ENCODE measurements at places on chromosomes 4 and X.

- DNase-seq = no peak
Observed at GRCh38 chr4:84179409-84179808, 319.7 kb downstream of the NKX6-1 start.

DNA sequence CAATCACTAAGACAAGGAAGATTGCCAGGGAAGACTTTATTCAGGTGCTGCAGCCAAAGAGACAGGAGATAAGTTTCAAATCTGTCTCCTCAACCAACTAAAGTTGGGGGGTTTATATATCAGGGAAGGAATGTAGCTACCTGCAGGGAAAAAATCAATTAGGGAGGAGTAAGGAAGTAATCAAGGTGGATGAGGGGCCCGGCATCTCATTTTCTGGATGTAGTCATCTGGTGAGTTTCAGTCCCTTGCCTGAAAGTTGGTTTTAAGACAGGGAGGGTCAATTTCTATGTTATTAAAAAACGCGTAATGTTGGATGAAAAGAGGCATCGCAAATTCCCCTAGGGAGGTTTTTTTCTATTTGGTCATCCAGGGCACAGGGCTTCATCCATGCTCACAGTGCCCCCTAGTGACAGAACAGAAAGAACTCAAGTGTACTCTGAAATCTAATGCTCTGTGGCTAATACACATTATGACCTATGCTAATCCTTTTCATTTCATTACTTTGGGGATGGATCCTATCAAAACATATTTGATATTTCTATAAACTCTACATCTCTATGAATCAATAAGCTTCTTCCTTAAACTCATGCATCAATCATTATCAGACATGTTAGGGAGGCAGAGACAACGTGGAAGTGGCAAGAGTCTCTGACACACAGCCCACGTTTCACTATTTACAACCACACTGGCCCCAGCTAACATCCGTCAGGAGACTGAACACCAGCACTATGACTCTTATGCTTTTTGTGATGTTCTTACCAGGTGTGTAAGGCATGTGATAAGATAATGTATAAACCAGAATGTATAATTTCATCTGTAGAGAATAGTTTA lies 1577.0 kb upstream of the TENM3 start:
- peak; percentile 69 for DNase-seq

DNA sequence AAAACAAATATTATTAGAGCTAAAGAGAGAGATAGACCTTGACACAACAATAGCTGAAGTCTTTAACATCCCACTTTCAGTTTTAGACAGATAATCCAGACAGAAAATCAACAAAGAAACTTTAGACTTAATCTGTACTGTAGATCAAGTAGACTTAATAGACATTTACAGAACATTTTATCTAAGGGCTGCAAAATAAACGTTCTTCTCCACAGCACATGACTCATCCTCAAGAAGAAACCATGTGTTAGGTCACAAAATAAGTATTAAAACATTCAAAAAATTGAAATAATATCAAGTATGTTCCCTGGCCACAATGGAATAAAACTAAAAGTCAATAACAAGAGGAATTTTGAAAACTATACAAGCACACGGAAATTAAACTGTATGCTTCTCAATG lies 1510.3 kb upstream of the PCDH10 start:
- DNase-seq = no peak

GRCh38 chrX:129318375-129318774 lies 204.9 kb downstream of the SMARCA1 start:
- peak; percentile 0 for DNase-seq

DNA sequence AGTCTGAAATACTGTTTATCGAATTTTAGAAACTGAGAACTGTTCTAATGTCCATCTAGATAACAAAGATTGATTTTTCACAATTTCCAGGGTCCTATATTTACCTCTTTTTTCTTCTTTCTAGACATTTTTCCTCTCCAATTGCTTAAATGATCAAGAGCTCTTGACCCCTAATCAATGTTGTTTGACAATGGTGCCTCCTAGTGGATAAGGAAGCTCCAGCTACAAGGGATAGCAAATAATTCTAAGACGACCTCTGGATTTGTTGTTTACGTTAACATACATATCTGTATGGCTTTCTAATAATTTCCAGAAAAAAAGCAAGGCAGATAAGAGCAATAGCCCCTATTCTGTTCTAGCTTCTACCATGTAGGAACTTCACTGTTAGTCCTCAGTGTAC lies 35.8 kb downstream of the GPR82 start:
- DNase-seq = no peak

GRCh38 chr4:74117024-74117534 lies 18.1 kb upstream of the CXCL2 start:
- DNase-seq = peak; percentile 29

- DNase-seq = no peak
Observed at GRCh38 chr4:184958127-184958922, 60.0 kb upstream of the HELT start.

DNA sequence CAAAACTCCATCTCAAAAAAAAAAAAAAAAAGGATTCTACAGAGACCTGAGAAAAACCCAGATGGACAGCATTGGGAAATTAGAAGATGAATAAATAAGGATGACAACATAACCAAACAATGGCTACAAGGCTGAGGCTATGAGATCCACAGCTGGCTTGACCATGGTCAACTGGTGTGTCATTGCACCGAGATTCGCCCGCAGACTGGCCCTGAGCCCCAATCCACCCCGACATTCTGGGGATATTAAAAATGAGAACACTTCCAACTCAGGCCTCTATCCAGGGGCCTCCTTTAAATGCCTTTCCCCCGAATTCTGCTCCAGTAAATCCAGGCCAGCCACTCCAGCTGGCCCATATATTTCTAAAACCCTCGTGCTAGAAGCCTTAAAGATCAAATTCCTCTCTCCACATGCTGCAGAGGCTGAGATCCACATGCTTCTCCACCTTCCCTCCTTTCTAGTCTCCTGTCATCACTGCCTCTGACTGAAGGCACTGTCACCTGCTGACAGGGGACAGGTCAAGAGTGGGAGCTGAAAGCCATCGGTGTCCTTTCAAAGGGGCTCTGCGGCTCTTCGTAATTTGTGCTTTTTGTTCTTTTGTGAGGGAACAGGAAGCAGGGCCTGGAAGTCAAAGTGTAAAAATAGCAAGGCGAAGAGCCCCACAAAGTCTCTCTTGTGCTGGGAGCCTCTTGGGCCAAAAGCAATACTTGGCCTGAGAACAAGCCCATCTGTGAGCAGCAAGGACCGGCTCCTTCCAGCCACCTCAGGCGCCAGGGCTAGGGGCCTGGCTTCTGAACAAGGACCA lies 203.7 kb downstream of the NSUN7 start:
- DNase-seq = no peak

- DNase-seq = no peak
Observed at GRCh38 chr4:69697536-69698242, 44.6 kb upstream of the UGT2A1 start.

GRCh38 chrX:18353931-18354368 lies 538 bp downstream of the SCML2 start:
- no peak for DNase-seq

GRCh38 chr4:128572778-128573241 lies 236.7 kb upstream of the JADE1 start:
- no peak for DNase-seq

- DNase-seq = no peak
Observed at GRCh38 chrX:68699960-68700746, 52.7 kb downstream of the STARD8 start.

DNA sequence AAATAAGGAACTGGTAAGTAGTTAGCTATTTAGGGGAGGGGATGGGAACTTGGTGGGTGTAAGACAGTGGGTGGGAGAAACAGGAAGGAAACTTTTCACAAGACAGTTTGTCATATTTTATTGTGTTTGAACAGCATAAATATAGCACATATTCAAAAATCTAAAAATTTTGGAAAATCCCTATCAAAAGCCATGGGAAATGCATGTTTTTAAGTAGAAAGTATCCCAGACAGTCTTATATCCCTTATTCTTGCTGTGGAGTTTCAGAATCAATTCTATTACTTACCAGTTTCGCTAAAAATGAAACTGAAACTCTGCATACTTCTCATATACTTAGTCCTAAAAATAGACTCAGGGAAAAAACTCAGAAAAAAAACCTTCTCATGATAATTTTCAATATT lies 22.3 kb upstream of the RASGEF1B start:
- DNase-seq = no peak

DNA sequence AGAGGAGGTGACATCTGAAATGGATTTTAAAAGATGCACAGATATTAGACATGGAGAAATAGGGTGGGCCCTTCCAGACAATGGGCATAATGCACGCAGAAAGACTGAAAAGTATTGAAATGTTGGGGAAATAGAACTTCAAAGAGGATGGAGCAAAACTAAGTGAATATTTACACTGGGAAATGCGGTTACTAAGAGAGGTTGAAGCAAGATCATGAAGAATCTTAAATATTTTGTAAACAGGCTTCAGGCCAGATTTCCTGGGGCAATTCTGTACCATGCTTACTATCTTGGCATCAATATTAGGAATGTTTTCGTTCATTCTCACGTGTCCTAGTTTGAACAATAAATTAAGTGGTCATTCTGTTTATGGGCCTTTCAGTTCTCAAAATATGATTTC lies 216.3 kb downstream of the ADAMTS3 start:
- DNase-seq = no peak

DNA sequence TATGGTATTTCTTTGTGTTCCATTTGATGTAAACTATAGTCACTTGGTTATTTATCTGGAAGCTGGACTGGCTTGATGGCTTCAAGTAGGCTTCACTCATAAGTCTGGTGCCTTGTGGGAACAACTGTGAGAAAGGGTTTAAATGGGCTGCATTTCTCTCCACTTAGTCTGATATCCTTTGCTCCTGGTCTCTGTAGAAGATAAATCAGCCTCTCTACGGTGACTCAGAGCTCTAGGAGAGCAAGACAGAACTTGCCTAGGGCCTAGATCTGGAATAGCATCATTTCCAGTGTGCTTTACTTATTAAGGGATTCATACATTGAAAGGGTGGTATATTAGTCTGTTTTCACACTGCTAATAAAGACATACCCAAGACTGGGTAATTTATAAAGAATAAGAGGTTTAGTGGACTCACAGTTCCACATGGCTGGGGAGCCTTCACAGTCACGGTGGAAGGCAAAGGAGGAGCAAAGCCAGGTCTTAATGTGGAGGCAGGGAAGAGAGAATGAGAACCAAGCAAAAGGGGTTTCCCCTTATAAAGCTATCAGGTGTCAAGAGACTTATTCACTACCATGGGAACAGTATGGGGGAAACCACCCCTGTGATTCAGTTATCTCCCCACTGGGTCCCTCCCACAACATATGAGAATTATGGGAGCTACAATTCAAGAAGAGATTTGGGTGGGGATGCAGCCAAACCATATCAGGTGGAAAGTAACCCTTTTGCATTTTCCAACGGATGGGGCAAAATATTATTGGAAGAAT lies 1746.4 kb upstream of the PCDH7 start:
- DNase-seq = no peak

- DNase-seq = no peak
Observed at GRCh38 chr4:30720021-30720660, at the start of gene PCDH7. Gene PCDH7, plus strand, starts transcription at chr4:30720369. Its CDS starts 1,054 bp downstream, at chr4:30721423.

DNA sequence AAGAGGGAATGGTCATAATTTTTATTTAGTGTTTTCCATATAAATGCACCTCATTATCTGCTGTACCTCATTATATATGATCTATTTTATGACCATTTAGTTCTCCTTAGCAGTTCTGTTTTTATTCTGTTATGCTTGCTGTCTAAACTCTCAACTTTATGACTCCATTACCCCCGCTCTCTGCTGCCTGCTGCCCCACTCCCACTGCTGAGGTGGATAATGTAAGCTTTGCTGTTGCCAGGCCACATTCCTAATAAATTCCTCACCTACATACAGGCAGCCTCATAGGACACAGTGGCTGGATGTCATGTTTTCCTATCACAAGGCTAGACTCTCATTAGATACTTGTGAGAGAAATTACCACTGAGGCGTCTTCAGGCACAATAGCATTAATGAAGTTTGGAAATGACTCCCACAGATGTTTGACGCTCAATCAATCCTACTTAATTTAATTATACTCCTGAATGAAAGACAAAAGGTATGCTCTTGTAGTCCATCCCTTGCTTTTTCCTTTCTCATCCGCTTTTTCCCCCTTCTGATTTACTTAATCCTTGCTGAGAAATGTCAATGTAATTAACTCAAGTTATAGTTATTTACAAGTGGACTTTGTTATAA lies 497.5 kb upstream of the IGFBP7 start:
- DNase-seq = no peak

DNA sequence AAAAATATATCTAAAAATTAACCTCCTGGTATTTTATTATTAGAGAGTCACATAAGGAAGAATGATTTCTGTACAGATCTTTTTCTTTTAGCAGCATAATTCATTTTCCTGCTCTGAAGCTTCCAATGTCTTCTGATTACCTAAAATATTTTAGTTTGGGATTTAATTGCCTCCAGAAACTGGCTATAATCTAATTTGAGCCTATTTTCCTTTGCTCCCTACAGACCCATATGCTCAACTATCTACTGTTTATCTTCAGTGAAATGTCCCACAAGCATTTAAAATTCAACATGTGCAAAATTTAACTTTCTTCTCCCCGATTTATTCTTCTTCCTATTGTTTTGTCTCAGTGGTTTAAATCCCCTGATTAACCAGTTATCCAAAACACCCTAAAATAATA lies 29.1 kb downstream of the NPY2R start:
- no peak for DNase-seq

GRCh38 chr4:121510341-121510874 lies 129.6 kb upstream of the QRFPR start:
- no peak for DNase-seq

GRCh38 chr4:6391852-6392188 lies 80.6 kb downstream of the PPP2R2C start:
- DNase-seq = no peak

DNA sequence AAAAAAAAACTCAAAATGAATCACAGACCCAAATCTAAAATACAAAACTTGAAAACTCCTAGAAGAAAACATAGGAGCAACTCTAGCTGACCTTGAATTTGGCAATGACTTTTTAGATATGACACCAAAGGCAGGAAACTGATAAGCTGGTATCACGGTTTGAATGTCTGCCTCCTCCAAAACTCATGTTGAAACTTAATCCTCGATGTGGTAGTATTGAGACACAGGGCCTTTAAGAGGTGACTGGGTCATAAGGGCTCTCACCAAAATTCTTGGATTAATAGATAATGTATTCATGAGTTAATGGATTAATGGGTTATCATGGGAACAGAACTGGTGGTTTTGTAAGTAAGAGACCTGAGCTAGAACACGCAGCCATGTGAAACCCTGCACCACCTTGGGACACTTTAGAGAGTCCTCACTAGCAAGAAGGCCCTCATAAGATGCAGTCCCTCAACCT lies 40.5 kb downstream of the FRYL start:
- no peak for DNase-seq

GRCh38 chrX:87941841-87942240 lies 424.2 kb downstream of the KLHL4 start:
- no peak for DNase-seq

DNA sequence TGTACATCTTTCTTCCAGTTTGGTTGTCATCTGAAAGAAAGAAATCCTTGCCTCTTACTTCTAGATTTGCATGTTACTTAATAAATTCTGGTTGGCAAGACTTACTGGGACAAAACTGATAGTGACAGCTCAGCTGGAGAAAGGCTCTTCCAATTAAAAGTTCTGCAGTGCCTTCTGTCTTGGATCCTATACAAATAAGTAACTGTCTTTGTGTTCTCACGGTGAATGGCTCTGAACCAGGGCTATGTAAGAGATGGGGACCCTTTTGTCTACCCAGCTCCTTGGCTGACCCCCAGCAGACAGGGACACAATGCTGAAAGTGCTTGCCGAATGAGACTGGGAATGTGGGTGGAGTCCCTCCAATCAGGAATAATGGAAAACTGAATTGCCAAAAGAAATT lies 89.5 kb downstream of the AASDH start:
- DNase-seq = no peak

- DNase-seq = no peak
Observed at GRCh38 chrX:16851827-16852226, 18.3 kb downstream of the RBBP7 start.
